DMS 273 treated with DMSO at 0.1 percent for 48 hours (cell line): ENCODE measurements at places on chromosomes 12 and 14.

- no peak for DNase-seq
Observed at GRCh38 chr12:128852885-128853599, at the start of gene GLT1D1. Gene GLT1D1, plus strand, starts transcription at chr12:128853478. Its CDS starts 104 bp downstream, at chr12:128853582.

DNA sequence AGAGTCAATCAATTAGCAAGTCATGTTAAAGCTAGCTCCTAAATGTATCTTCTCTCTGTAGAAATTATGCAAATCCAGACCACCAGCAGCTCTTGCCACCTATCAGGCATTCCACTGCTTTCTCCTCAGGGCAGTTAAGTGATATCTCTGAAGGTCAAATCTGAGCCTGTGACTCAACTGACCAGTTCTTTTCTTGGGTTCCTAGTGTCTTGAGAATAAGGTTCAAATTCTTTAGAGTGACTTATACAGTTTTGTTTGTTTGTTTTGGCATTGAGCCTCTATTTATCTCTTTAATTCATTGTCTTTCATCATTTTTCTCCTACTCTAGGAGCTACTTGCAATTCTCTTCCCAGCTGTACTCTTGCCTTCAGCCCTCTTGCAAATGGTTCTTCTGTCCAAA lies 2.5 kb upstream of the LRIG3 start:
- DNase-seq, result no peak

GRCh38 chr12:109098651-109099050 lies 1.3 kb downstream of the UNG start:
- no peak for DNase-seq

DNA sequence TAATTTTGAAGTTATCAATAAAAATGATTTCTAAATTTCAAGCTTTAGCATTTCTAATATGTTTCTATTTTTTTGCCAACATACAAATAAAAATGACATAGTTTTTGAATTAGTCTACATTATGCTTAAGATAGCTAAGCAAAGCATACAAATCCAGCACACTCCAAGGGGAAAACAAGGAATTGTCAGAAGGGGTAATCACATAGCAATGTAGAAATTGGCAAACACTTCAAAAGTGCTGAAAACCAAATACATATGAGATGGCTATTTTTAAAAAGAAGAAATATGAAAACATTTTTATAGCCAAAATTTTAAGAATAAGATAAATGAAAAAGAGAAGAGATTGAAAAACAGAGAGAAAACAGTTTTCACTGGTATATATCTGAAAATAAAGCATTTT lies 308.0 kb downstream of the SLC6A15 start:
- DNase-seq, result no peak

- DNase-seq, result no peak
Observed at GRCh38 chr14:29255692-29256091, 489.1 kb downstream of the FOXG1 start.

DNA sequence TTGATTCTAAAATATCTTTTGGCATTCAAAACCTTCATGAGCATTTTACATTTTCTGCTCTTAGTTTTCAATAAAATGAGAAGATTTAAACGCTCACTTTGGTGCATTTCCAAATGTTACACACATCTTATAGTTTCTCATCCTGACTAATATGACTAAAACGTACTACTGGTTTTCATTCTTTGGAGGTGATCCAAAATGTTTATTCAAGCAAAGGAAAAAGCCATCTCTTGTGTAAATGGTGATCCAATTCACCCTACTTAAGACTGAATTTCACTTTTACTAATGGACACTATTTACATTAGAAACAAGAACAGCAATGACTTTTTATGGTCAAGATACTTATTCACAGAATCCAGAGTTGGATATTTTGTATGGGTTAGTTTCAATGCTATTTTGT lies 86.6 kb downstream of the KITLG start:
- no peak for DNase-seq

- no peak for DNase-seq
Observed at GRCh38 chr14:63760014-63760413, 32.1 kb upstream of the SGPP1 start.

DNA sequence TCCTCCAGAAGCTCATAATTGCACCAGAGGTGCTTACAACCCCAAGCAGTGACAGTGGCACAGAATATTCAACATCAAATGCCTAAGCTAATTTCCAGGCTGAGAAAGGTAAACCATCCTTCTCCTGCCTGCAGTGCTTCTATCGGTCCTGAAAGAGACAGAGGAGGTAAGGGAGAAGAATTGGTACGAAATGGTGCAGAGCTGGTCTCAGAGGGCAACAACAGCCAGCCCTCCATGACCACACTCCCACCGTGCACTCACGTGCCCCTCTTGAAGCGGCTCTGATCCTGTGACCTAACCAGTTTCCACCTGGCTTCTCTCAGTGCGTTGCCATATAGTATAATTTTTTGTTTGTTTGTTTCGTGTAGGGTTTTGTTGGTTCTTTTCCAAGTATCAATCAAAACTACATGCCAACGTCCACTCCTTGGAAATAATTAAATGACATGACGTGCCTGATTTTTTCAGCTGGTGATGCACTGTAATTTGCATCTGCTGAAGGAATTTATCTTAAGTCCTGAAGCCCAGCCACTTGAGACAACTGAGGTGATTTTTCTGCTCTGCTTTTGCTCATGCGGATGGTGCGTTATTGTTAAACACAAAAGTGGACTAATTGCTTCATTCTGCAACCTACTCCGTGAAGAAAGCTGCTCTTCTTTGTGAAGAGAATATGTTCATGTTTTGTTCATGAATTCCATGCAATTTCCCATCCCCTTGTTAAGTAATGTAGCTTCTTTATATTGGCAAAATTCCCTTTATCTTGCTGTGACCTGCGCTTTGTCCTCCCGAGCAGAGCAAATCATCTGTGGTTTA lies 1.3 kb upstream of the ATP2A2 start:
- no peak for DNase-seq

DNA sequence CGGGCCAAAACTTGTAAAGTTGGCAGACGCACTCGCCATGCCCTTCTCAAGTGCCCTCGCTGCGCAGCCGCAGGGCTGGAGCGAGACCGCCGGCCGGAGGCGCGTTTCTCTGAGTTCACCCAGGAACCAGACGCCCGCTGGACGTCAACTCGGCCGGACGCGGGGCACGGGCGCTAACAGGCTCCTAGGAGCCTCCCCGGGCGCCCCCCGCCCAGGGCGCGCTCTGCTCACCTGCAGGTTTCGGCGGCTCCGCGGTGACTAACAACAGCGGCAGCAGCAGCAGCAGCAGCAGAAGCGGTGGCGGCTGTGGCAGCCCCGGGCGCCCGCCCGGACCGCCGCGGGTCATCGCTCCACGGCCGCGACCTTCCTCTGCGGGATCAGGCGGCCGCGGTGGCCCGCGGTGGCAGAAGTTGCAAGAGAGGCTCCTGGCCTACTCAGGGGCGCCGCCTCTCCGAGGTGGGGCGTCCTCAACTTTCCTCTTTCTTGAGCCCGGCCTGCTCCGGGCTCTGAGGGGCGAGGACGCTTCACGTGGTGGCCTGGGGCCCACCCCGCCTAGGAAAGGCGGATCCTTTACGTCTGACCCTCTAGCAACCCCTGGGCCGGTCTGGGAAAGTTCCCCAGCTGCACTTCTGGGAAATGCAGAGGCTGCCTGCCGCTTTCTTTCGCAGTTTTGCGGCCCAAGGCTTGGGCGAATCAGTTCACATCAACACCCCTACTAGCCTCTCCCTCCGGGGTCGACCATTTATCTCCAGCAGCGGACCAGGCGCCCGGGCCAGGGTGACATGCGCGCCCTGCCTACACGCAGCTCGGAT lies at the start of gene PLBD1:
TSS of gene PLBD1 (minus strand) at position 533 of the 812 bp plus-strand sequence. CDS start at position 346, 187 bp downstream.
- no peak for DNase-seq

DNA sequence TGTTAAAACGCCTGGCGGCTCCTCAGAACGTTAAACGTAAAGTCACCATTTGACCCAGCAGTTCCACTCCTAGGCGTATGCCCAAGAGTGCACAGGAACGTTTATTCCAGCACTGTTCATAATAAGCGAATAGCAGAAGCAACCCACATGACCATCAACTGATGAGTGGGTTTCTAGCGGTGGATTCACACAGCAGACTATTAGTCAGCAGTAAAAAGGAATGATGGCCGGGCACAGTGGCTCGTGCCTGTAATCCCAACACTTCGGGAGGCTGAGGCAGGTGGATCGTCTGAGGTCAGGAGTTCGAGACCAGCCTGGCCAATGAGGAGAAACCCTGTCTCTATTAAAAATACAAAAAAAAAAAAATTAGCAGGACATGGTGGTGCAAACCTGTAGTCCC lies 22.4 kb upstream of the FBRSL1 start:
- no peak for DNase-seq

DNA sequence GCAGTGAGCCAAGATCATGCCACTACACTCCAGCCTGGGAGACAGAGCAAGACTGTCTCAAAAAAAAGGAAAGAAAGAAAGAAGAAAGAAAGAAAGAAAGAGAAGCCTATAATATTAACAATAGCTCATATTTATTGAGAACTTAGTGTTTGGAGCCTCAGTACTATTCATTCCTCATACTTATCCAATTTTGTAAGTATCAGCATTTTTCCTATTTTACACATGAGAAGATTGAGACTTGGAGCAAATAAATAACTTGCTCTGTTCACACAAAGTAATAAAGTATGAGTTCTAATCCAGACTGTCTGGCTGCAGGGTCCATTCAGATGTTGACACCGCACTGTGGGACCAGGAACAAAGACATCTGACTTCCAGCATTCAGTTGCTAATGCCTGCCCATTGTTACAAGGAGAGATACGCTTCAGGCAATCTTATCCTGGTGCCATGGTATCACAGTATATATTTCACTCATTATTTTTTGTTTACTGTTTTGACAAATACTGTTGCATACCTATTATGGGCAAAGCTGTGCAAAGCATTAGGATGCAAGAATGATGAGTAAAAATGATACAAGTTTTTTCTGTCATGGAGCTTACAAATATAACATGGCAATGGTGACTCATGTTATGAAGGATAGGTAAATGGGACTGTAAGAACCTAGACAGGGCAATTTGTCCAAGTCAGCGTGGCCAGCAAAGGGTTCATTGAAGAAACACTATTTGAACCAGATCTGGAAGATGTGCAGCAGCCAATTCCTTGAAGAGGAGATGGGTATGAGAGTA lies 21.4 kb upstream of the TMTC2 start:
- no peak for DNase-seq

GRCh38 chr12:32107359-32108267 lies 966 bp downstream of the BICD1 start:
- no peak for DNase-seq

GRCh38 chr12:93782853-93783252 lies 105.7 kb downstream of the CRADD start:
- DNase-seq, result no peak

GRCh38 chr12:120944645-120945217 lies 33.6 kb upstream of the HNF1A start:
- DNase-seq, result no peak

- DNase-seq, result no peak
Observed at GRCh38 chr14:84856751-84857534, 673.0 kb upstream of the FLRT2 start.

GRCh38 chr14:92595267-92595666 lies 81.7 kb downstream of the RIN3 start:
- DNase-seq, result no peak

DNA sequence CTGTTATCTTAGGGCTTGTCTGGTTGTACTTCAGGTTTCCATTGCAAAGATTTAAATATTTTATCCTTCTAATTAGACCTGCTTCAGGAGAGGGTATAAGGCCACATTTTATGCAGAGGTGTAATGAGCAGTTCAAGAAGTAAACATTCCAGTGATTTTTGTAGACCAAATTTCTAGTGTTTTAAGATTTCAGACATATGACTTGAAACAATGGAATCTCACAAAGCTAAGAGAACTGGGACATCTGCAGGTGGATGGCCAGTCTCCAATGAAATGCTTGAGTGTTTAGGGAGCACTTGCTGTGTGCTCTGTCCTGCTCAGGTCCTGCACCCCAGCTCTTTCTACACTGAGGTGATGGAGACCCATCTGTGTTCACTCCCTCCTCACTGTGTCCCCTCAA lies 7.9 kb downstream of the C14orf132 start:
- DNase-seq, result no peak

DNA sequence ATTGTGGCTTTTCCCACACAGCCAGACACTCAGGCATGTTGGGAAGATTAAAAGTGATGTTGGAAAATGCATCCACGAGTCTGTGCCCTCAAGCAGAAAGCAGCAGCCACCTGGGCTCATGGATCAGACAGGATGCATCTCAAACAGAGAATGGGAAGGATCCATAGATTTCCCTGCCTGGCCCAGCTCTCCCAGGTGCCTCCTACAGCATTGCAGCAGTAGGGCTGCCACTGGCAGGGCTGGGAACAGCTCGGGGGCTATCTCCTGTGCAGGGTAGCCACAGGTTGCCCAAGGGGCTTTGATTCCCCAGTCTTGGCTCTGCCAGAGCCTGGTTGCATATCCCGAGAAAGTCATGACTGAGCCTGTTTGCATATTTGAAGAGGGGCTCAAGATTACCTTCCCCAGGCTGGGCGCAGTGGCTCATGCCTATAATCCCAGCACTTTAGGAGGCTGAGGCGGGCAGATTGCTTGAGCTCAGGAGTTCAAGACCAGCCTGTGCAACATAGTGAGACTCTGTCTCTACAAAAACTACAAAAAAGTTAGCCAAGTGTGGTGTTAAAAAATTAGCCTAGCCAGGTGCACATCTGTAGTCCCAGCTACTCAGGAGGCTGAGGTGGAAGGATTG lies 19.5 kb downstream of the C14orf132 start:
- DNase-seq, result no peak

DNA sequence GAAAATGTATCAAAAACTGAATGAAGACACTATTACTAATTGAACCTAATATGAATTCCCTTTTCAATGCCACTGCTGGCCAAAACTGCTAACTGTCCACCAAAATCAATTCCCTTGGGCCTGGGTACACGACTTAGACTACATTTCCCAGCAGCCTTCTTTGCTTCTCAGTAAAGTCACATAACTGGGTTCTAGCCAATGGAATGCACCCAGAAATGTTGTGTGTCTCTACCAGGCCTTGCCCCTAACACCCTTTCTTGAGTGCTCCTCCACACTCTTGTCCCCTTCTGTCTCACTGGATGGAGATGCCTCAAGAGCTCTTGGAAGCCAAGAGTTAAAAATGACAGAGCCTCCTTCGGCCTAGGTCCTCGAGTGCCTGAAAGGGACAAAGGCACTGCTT lies 156.8 kb downstream of the PPM1H start:
- no peak for DNase-seq

GRCh38 chr12:131940141-131940547 lies 9.6 kb upstream of the EP400 start:
- DNase-seq, result no peak

DNA sequence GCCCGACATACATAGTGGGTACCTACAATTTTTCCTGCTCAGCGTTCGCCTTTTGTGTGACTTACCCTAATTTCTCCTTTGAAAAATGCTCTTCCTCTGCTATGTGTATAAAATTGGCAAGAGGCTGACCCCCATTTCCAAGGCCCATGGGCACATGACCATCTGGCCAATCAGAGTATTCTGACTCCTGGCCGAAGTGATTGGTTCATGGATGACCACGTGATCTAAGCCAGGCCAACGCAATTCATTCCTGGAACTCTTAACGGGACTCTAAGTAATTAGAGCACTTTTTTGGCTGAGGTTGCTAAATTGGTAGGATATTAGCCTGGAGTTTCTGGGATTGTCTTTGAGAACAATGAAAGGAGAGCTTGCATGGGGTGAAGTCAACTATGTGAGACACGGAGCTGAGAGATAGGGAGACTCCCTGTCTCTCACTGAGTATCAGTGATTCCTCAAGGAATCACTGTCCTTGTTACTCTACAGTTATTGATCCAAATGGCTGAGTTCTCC lies 110.1 kb upstream of the TBX3 start:
- DNase-seq, result no peak

- DNase-seq, result no peak
Observed at GRCh38 chr12:56864318-56864717, 69.9 kb downstream of the SDR9C7 start.
